ENCODE measurements at places on chromosomes 7 and 10. TPM values are rescaled to one million over a fixed set of nuclear protein-coding genes. Genes with fewer than 3 reads are reported as not detected.

The UROS gene
- 27.0 TPM for total RNA-seq

The SLC26A5 gene
- 1.8 TPM for total RNA-seq

The KIAA1549 gene
- 5.3 TPM for total RNA-seq

The SGCE gene
- 47.1 TPM for total RNA-seq

The PVRIG gene
- total RNA-seq, result not detected

- H3K27ac ChIP-seq, result no peak overlapping the region
- no peak for DNase-seq
- no peaks in the 10 kb centered on the region for H3K27me3 ChIP-seq
- H3K4me1 ChIP-seq, result no peaks in the 10 kb centered on the region
Measured at GRCh38 chr7:68537774-68538071, 1060.6 kb upstream of the AUTS2 start.

DNA sequence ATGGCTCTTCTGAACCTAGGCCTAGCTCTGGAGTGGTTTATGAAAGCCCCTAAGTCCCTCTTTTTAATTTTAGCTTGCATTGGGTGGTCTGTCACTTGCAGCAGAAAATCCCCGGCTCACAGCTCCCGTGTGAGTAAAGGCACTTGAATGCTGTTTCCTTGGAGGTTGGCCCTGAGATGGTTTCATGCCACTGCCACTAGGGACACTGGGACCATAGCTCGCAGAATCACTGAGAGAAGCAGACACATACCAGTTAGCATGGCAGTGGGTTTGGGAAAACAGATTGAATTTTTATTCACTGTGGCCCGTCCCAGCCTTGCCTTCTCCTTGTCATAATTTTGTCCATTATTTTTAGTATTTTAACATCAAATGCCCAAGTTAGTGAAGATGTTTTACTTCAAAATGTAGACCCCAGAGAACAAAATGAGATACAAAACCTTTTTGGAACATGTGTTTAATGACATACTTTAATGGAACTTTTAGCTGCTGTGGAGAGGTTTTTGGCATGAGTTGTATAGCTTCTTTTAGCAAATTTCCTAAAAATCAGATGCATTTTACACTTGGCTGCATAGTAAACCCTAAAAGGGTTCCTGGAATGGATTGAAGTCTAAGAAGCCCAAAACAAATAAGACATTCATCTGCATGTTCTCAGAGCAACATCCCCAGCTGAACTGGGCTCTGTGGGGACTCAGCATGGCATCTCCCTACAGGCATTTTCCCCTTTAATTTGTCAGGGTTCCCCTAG is 259.7 kb upstream of the PITRM1 start:
- DNase-seq, result no peak
- H3K36me3 ChIP-seq, result no peaks in the 10 kb centered on the region
- H3K4me3 ChIP-seq, result no peak overlapping the region
- no peaks in the 10 kb centered on the region for H3K27me3 ChIP-seq
- H3K4me1 ChIP-seq, result no peaks in the 10 kb centered on the region

Data from lower lobe of right lung (tissue), 2 donors.